ENCODE measurements at places on chromosomes 1 and 21.

DNA sequence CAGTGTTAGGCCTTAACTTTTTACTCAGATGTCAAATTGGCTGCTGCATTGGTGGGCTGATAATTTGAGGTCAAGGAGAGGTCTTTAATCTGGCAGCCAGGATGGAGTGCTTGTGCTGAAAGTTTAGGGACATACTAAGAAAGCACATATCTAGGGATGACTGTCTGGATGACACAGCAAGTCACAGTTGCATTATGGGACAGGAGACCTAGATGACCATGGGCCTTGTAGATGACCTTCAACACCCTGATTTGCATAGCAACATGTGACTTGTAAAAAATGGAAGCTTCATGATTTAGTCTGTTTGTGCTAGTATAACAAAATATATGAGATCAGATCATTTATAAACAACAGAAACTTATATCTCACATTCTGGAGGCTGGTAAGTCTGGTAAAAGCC lies 18.0 kb upstream of the HSD3B2 start:
- no peak for DNase-seq

DNA sequence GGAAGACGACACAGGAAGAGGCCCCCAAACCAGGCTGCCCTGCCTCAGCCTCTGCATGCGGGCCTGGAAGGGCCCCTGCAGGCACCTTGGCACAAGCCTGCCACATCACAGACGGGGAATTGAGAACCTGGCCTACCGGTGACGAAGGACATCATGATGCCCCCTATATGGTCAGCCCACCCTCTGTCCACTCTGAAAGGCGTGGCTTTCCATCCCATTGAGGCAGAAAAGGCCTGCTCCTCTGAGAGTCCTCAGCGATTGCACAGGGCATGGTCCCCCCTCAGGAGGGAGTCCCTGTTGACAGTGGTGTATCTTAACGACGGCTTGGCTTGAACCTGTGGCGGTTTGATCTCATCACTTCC lies 11.4 kb downstream of the KRTAP10-1 start:
- DNase-seq: no peak

DNA sequence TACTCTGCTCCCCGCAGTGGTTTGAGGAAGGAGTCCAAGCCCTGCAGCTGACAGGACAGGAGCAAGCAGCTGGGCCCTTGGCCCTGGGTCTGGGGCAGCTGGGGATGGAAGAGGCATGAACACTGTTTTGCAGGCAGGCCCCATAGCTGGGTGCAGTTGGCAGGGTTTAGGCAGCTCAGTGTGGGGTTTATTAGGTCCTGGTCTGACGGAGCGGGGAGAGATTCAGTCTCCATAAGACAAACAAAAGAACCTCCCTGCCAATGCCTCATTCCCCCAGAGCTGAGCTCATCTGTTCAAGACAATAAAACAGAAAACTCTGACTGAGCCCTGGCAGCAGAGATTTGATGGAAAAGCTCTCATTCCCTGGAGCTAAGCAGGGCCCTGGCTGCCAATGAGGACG lies 37.3 kb downstream of the OLFML2B start:
- DNase-seq: no peak

- no peak for DNase-seq
Observed at GRCh38 chr1:26419494-26419893, 8.9 kb downstream of the LIN28A start.

DNA sequence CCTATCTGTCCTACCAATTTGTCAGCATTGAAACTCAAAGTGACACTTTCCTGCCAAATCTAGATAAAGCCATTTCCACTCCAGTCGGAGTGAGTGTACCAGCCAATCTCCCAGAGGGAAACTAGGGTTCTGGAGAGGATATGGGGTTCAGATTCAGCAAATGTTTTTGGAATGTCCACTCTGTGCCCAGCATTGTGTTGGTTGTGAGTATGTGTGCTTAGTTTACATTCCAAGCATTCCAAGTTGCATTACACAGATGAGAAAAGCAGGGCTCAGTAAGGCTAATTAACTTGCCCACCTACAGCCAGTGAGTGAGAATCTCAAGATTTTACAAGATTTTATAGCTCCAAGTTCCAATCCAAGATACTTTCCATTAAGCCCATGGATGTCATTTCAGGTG lies 26.4 kb upstream of the RGS16 start:
- DNase-seq: no peak

DNA sequence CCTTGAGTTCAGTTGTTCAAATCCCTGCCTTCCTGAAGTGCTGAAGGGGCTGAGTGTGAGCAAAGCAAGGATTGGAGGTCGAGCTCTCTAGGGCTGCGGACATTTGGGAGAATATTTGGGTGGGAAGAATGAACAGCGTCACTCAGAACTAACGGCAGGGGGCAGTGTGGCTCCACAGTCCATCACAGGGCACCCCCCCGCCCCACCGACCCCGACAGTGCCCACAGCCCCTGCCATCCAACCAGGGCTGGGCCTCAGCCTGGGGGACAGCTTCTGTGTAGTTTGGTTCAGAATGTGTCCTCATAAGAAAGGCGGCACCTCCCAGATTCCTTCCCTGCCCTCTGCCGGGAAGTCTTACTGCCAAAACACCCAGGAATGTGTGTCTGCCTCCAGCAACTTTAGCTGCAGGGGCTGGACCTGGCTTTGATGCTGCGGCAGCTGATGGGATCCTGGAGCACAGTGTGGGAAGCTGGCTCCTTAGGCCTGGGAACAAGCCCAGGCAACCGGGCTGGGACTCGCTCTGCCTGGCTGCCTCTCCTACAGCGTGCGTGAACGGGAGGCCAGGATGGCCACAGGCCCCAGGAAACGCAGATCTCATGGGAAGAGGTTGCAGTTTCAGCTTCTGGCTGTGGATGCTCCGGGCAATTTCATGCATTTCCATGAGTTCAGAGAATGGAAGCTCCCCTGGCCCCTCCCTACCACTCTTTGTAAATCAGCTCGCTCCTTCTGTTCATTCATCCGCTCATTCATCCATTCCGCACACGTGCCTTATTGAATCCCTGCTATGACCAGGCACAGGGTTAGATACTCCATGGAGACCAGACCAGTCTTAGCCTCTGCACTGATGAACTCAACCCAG lies 104.9 kb upstream of the TMPRSS2 start:
- DNase-seq: peak; percentile 45

- DNase-seq: no peak
Observed at GRCh38 chr1:171736196-171736595, 5.7 kb downstream of the VAMP4 start.
